Renal cortex interstitium (tissue), 15 donors: ENCODE measurements at places on chromosomes 1 and 21.

DNA sequence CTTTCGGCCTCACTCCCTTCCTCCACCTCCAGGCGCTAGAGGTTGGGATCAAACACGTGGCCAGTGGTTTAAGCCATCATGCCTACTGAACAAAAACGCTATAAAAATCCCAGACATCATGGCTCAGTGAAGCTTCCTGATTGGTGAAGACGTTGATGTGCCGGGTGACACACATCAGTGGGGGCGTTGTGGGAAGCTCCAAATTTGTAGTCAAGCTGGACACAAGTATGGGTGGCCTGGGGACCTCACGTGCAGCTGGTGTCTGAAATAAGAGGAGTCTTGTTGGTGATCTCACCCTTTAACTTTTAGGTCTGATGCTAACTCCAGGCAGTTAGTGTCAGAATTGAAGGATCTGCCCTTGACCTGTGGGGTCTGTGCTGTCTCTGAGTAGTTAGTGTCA lies 6.7 kb downstream of the CFAP298 start:
- no peak for DNase-seq

DNA sequence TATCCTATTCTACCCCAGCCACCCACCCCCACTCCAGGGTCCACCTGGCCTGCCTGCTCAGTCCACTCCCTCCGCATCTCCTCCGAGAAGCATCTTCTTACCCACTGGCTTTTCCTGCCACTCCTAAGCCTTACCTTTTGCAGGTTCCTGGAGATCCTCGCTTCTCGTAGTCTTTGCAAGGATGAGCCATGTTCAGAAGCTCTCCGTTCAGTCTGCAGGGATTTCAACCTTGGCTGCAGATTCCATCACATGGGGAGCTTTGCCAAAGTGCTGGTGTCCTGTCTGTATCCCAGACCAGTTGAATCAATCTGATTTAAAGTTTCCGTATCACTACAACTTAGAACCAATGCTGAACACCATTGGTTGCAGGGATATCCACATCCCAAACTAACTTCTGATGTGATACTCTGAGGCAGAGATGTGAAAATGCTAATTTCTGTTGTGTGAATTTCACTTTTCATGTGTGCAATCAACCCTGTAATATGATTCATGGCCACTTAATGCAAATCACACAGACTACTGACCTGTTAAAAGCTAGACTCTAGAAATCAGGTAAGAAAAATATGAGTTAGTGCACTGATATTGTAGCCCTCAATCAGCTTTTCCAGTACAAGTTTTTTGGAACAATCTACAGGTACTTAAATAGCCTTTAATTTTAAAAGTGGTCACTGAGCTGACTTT lies 61.9 kb downstream of the CAPN2 start:
- no peak for DNase-seq

DNA sequence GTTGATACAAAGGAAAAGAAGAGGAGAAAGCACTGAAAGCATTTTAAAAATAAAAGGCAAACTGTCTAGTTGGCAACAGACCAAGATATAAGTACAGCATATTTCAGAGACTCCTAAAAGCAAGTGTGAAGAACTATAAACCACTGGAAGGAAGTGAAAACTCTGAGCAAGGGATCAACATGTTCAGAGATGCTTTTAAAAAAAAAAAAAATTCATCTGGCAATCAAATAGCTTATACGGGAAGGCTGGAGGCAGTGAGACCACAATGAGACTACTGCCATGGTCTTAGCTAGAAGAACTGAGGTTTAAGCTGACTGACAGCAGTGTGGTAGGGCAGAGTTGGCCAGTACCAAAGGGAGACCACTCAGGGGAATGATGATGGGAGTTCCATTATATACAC lies 124.3 kb downstream of the VAV3 start:
- no peak for DNase-seq

- DNase-seq: no peak
These were observed 44.8 kb upstream of the SGIP1 start for GRCh38 chr1:66489151-66489550.

- no peak for DNase-seq
These were observed 281.1 kb downstream of the NPHP4 start for GRCh38 chr1:5711079-5711478.

DNA sequence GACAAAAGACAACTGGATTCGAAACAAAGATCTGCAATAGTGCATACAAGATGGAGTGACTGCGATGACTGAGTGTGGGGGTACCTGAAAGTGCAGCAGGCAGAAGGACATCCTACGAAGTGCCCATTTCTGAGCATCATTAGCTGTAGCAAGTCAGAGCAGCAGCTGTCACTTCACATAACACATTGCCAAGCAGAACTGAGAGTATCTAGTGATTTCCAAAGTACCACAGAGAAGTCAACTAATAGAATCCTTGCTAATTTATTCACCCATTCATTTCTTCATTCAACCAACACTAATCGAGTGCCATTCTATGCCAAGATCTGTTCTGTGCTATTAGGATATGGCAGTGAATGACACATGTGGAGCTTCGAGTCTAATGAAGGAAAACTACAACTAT lies 31.6 kb upstream of the CAMSAP2 start:
- DNase-seq: no peak

DNA sequence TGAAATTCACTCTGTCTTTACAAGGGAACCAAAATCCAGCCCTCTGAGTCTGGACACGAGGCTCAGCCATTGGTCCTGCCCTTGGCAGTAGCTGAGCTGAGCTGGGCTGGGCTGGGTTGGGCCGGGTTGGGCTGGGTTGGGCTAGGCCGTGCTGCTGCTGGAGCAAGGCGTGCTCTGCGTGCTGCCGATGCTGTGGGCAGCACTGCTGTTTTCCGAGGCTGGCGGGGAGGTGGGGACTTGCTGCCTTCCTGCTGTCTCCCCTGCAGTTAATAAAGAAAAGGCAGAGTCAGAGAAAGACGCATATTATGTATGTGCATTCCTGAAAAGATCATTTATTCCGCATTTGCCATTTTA lies 182.9 kb downstream of the CDC7 start:
- no peak for DNase-seq

GRCh38 chr1:175968486-175969172 lies 225.2 kb upstream of the TNR start:
- DNase-seq: no peak

GRCh38 chr1:91754348-91754747 lies 131.6 kb downstream of the TGFBR3 start:
- no peak for DNase-seq

- DNase-seq: no peak
These were observed 7.6 kb upstream of the TIE1 start for GRCh38 chr1:43293176-43293575.

- no peak for DNase-seq
These were observed 1389.5 kb downstream of the PLA2G4A start for GRCh38 chr1:188218289-188218688.

DNA sequence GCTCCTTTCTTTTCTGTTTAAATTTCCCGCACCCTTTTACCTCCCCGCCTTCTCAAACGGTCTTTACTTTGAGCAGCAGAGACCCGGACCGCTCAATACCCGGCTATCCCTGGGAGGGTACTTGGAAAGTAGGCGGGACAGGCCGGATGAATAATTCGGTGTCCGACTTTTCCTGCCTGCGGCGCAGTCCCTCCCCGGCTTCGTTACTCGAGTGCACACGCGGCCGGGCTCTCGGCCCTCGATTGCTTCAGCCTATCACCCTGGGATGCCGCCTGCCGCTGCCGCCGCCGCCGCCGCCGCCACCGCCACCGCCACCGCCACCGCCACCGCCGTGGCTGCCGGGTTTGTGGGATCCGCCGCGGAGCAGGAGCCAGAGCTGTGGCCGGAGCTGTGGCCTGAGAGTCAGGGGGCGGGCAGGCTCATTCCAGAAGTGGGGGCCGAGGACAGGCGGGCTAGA lies 382 bp upstream of the RASAL2 start:
- peak; percentile 95 for DNase-seq

- DNase-seq: no peak
These were observed 72.4 kb downstream of the FH start for GRCh38 chr1:241447031-241447644.

- no peak for DNase-seq
These were observed 692 bp downstream of the TARDBP start for GRCh38 chr1:11013160-11013531.

DNA sequence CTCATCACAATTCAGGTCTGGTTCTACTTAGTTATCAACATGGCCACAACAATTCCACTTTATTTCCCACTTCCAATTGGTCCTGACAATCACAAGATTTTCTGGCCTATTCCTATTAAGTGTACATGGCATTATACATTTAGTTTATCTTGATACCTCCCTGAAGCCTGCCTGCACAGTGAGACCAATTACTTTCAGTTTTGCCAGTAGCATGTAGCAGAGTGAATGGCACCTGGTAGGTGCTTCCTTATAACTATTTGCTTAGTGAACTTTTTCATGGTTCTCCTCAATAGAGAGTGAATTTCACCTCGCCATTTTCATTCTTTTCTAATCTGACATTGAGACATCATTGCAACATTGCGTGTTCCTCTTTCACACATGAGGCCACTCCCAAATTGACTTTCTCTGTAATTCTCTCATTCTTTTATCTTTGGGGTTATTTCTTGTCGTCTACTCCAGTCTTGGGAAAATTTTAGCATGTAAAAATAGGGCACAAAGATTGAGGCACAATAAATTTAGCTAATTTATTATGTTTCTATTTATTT lies 124.3 kb downstream of the DISC1 start:
- no peak for DNase-seq

GRCh38 chr1:239920214-239920613 lies 171.5 kb upstream of the FMN2 start:
- DNase-seq: no peak

- no peak for DNase-seq
These were observed 14.1 kb downstream of the SYNJ1 start for GRCh38 chr21:32713726-32714125.

- DNase-seq: no peak
These were observed 43.9 kb downstream of the TGFBR3 start for GRCh38 chr1:91842056-91842455.

DNA sequence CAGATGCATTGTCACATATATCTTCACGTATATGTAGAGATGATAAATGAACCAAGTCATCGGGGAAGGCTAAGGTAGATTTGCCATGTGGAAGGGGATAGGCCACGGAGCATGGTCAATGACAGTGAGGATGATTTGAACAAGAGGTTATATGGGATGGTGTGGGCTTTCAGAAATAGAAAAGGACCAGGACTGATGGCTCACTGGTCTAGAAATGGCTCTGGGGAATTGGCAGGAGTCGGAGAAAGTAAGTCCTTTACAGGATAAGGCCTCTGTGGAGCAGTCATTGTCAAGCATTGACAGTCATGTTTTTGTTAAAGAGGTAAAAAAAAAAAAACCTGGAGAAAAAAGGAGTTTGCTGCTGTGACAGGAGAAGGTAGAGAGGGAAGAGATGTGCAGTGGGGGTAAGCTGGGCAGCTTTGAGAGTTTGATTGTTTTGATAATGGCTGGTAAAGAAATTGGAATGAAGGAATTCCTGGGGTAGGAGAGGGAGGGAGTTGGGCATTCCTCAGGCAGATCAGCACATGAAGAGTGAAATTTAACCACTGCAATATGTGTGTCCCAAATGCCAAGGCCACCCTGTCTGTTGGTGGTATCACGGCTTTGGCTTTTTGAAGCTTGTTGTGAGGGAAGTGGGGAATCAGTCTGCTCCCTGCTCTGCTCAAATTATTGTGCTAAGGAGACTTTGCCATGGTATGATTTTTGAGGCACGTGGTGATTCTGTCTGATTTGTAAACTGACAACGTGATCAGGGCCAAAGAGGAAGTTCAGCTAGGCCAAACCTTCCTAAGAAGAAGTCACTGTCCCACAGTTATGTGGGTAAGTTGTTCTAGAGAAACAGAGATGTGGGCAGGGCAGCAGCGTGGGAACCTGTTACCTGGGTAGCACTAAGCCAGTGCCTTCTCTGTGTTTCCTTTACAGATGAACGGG lies 26.0 kb downstream of the MACF1 start:
- no peak for DNase-seq

DNA sequence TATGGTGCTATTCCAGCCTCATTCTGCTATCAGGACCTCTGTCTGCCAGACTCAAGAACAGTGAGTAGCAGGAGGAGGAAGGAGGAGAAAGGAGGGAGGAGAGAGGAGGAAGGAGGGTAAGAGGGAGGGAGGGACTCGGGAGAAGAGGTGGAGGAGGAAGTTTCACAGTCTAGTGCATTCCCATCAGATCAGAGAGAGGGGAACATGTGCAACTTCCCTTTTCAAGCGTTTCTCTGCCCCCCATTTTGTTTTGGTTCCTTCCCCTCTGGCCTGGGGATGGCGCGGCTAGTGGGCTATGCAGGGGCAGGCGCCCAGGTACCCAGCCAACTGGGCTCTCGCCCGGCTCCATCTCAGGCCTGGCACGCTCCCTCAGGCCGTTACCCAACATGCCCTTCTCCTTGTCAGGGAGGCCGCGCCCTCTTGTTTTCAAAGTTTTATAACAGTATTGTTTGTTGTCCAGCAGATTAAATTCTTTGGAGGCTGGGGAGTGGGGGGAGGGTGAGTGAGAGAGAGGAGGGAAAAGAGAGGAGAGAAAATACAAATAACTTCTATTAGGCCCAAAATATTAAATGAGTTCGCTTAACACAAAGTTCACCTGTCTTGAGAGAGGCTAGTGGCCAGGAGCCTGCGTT lies 56.0 kb downstream of the CD46 start:
- DNase-seq: no peak

- no peak for DNase-seq
These were observed 11.1 kb downstream of the BATF3 start for GRCh38 chr1:212688341-212689047.

GRCh38 chr1:171844381-171844780 lies 3.1 kb downstream of the DNM3 start:
- DNase-seq: no peak

- no peak for DNase-seq
These were observed 393.4 kb downstream of the MATN1 start for GRCh38 chr1:30329802-30330557.

DNA sequence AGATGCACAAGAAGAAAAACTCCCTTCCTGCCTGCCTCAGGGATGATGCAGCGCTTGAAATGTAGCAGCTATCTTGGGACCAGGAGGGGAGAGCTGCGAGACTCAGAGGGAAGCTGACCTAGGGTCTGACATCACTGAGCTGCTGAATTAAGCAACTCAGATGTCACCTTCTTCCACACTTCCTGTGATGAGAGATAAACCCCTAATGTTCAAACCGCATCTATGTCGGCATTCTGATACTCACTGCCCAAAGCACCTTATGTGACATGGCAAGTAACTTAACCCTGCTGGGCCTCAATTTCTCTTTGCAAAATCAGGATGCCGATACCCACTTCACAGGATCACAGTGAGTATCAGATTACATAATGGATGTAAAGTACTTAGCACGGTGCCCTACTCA lies 9.1 kb upstream of the AK2 start:
- DNase-seq: no peak

DNA sequence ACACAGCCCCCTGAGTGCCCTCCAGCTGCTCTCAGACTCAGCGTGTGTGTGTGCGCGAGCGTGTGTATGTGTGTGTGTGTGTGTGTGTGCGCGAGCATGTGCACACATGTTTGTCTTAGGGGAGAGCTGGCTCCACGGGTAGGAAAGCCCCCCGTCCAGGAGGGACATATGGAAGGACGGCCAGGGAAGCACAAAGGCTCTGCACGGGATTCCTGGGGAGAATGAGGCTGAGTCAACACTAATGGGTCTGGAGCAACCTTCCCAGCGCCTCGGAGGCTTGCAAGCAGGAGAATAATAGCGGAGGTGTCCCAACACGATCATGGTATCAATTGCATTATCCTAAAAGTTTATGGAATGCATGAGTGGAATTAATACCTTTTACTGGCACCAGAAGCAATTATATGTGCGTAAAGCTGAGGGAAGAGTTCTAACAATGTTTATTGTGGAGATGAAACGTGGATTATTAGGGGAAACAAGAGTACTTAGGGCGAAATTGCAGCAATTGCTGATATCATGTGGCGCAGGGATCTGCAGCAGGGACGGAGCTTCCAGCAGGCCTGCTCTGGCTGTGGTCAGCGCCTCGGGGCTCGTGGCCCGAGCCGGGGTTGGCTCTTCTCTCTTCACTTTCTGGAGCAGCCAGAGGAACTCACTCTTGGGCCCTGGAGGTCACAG lies 40.3 kb upstream of the CCDC27 start:
- no peak for DNase-seq
